Choroid plexus epithelial cell (primary cell): ENCODE measurements at places on chromosomes 13 and 19.

DNA sequence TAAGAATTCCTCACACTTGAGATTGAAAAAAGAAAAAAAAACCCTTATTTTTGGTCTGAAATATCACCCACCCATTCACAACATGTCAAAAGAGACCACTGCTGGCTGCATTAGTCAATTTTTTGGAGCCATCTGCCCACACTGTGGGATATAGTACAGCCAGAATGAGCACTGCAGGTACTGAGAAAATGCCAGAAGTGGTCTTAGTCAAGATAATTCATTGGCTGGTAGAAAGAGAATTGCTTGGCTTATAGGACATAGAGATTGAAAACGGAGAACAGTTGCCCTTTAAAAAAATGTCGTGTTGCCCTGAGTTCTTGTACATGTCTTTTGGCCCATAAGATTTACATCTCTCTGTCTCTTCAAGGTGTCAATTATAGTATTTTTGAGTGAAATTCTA, 1899.5 kb downstream of the OLFM4 start:
- DNase-seq = no peak

- no peak for DNase-seq
Observed at GRCh38 chr13:93660391-93661063, 433.9 kb downstream of the GPC6 start.

DNA sequence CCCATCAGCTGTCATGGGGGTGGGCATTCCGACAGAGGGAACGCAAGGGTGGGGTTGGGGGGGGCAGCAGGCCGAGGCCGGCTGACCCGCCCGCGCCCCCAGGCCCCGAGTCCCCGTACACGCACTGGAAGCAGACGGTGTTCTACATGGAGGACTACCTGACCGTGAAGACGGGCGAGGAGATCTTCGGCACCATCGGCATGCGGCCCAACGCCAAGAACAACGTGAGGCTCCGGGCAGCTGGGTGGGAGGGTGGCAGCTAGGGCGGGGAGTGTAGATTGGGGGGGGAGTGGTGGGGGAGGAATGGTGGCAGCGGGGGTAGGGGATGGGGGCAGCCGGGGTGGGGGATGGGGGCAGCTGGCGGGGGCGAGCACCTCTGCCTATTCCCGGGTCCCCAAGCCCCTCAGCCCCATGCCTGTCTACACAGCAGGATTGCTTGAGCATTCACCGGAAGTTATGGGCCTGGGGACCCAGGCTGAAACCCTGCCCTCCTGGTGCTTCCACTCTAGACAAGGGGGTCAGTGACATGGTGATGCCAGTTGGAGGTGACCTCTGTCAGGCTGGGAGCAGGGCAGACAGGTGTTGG, 2.8 kb upstream of the ADM5 start:
- DNase-seq = no peak

DNA sequence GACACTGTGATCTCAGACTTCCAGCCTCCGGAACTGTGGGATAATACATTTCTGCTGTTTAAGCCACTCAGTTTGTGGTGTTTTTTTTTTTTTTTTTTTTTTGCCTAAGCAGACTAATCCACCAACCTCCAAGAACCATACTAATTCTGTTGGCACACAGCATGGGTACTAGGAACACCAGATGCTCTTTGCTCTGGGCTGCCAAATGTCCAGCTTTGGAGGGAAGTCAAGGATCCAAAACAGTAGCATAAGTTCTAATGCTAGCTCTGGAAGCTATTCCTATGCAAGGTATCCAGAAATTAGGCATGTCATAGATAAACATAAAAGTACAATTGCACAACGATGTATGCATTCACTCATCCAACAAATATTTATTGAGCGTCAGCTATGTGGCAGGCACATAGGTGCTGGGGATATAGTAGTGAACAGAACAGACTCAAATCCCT, 64.5 kb upstream of the WDFY2 start:
- peak; percentile 54 for DNase-seq

DNA sequence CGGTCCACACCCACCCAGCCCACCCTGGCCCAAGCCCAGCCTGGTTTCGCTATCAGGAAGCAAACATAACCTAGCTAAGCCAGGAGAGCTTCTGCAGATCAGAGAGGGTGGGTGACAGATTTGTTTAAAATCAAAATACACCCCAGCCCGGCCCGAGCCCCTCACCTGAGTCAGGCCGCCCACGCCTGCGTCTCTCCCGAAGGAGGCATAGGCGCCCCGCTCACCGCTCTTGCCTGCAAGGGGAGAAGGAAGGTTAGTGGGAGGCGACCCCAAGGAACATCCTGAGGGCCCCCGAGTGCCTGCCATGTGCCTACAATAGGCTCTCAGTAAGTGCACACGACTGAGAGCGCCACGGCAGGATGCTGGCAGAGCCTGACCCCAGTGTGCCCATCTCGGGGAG, 21.9 kb upstream of the UQCR11 start:
- DNase-seq = no peak

DNA sequence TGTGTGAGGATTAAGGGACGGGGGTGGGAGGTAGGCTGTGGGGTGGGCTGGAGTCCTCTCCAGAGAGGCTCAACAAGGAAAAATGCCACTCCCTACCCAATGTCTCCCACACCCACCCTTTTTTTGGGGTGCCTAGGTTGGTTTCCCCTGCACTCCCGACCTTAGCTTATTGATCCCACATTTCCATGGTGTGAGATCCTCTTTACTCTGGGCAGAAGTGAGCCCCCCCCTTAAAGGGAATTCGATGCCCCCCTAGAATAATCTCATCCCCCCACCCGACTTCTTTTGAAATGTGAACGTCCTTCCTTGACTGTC, 5.5 kb downstream of the FOSB start:
- no peak for DNase-seq

- peak; percentile 67 for DNase-seq
Observed at GRCh38 chr19:51702103-51702824, 9.1 kb downstream of the SPACA6 start.

DNA sequence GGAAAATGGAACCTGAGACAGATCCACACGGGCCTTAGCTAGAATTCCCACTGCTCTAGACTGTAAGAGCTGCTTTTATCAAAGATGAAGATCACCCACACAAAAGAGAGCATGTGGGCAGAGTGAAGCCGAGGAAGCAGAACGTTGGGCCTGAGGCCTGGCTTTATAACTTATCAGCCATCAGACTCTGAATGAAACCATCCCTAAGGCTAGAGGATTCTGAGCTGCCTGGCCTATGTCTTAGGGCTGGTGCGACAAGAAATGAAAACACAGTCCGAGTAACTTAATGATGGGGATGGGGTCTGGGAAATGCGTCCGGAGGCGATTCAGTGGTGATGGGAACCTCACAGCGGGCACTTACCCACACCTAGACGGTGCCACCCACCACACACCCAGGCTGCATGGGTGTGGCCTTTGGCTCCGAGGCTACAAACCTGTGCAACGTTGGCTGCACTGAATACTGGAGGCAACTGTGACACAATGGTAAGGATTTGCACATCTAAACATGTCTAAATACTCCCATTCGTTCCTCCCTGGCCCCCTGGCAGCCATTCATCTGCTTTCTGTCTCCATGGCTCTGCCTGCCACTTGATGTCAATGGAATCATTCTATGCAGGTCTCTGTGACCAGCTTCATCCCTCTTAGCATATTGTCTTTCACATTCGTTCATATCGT, 62.0 kb downstream of the SLC15A1 start:
- DNase-seq = no peak

GRCh38 chr19:7883105-7883504, 5.2 kb upstream of the LRRC8E start:
- no peak for DNase-seq

DNA sequence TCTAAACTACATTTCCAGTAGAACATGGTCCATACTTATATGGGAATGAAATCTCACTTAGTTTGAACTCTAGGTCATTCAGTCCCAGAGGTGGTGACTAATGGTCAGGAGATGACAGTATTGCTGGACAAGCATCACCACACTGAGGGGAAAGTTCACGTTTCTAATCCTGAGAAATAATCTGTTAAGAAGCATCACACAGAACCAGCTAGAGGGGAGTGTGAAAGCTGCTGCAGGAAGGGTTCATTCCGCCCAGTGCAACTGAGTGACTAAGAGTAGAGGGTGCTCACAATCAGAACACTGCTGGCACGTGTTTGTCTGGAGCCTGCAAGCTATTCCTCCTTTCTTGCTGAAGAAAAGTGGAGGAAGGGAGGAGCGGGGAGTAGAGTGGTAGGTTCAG, 2.7 kb downstream of the COL4A1 start:
- peak; percentile 85 for DNase-seq

GRCh38 chr13:83907196-83907989, 25.1 kb upstream of the SLITRK1 start:
- no peak for DNase-seq

- DNase-seq = peak; percentile 85
Observed at GRCh38 chr19:13597640-13598039, 91.4 kb upstream of the CACNA1A start.

- peak; percentile 38 for DNase-seq
Observed at GRCh38 chr13:60043262-60043661, 120.5 kb downstream of the DIAPH3 start.

- no peak for DNase-seq
Observed at GRCh38 chr13:30918662-30919405, 12.8 kb downstream of the MEDAG start.

- DNase-seq = no peak
Observed at GRCh38 chr13:51243832-51244231, 21.6 kb downstream of the FAM124A start.

DNA sequence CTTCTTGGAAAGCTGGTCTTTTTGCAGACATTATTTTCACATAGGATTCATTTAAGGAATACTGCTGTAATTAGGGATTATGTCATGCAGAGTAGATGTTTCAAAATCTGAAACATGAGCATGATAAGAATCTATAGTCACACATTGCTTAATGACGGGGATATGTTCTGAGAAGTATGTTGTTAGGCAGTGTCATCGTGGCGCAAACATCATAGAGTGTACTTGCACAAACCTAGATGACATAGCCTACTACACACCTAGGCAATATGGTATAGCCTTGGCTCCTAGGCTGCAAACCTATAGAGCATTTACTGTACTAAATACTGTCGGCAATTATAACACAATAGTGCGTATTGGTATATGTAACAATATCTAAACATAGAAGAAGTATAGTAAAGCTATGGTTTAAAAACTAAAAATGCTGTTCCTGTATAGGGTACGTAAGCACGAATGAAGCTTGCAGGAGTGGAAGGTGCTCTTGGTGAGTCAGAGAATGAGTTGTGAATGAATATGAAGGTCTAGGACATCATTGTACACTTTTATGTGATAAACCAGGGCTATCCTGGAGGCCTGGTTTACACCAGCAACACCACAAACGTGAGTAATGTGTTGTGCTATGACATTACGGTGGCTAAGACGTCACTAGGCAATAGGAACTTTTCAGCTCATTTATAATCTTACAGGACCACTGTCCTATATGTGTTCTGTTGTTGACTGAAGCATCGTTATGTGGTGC, 283.1 kb downstream of the MTUS2 start:
- DNase-seq = no peak

- DNase-seq = peak; percentile 92
Observed at GRCh38 chr19:53792721-53793433, 31.2 kb downstream of the NLRP12 start.

DNA sequence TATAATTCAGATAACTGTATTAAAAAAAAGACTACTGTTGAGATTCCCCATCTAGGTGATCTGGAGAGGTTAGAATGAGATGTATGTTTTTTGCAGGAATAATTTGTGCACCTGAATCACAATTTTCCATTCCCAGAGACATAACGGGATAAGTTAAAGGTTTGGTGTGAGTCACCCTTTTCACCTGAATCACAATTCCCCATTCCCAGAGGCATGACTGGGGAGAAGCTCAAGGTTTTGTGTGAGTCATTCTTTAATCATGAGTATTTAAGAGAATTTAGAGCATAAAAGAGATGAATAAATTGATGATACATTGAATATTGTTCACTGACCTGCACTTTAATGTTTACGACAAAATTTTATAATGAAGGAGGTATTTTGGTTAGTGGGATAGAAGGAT, 9.0 kb downstream of the OR7A5 start:
- DNase-seq = no peak

DNA sequence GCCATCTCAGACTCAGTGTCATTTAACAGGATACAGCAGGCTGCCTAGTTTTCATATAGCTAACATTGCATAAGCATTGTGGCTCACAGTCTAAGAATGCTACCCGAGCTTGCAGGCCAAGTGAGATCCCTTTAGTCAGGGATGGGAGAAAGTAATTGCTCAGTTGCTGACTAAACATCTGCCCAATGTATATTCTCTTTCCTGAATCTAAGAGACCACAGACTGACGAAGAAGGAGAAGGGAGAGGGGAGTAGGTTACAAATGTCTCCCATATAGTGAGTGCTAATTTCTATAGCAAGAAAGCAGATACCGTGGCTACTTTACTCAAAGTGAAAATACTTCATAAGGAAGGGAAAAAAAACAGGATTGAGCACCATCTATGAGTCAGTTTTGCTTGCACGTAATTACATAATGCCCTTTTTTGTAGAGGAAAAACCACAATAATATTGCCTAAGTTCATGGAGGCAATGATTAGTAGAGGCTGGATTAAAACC, 453.9 kb downstream of the COG6 start:
- peak; percentile 98 for DNase-seq

DNA sequence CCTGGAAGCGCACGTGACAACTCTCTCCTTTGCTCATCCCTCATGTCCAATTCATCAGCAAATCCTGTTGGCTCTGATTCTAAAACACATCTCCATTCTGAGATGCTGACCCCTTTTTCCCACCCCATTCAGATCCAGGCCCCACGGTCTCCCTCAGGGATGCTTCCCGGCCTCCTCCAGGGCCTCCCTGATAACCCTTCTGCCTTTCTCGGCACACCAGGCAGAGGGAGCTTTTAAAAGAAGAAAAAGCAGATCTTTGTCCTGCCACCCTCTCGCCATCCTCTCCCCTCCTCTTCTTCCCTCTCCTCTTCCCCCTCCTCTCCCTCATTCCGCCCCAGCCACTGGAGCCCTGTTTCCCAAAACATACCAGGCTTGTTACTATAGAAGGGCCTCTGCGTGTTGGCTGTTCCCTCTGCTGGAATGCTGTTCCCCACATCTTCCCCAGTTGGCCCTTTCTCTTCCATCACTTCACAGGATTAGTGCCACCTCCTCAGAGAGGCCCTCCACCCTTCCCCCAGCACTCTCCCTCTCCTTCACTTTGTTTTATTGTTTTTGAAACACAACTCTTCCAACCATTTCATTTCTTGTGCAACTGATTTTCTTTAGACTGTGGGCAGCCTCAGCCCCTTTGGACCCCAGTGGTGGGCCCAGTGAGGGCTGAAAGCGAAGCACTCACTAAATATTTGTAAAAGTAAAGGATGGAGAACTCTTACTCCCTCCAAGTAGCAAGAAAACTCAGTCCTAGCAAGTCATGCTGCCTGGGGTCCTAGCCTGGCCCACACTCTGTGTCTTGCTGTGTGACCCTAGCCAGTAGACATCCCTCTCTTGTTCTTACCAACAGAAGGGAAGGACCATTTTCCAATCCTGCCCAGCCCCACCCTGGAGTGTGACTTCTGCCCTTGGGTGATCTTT, 2.5 kb upstream of the CRLF1 start:
- no peak for DNase-seq

GRCh38 chr13:22014469-22014868, 343.6 kb downstream of the FGF9 start:
- DNase-seq = no peak

GRCh38 chr13:93318534-93319254, 92.1 kb downstream of the GPC6 start:
- peak; percentile 52 for DNase-seq

GRCh38 chr13:91632086-91632485, 233.7 kb downstream of the GPC5 start:
- no peak for DNase-seq

- no peak for DNase-seq
Observed at GRCh38 chr13:46948338-46948737, 51.5 kb upstream of the HTR2A start.
